Sigmoid colon (tissue), 7 donors: ENCODE measurements at places on chromosomes 12 and 14. TPM values are rescaled to one million over a fixed set of nuclear protein-coding genes. Genes with fewer than 3 reads are reported as not detected.

DNA sequence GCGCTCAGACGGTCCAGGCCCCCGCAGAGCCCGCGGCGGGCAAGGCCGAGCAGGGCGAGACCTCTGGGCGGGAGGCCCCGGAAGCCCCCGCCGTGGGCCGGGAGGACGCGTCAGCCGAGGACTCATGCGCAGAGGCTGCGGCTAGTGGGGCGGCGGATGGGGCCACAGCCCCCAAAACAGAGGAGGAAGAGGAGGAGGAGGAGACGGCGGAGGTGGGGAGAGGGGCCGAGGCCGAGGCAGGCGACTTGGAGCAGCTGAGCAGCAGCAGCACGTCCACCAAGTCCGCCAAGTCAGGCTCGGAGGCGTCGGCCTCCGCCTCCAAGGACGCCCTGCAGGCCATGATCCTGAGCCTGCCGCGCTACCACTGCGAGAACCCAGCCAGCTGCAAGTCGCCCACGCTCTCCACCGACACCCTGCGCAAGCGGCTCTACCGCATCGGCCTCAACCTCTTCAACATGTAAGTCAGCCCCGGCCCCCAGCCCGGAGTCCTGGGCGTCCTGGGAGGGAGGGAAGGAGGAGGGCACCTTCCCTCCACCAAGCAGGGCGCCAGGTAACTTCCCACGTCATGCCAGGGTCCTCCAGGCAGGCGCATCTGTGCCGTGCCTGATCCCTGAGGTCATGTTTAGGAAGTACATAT lies 72.4 kb downstream of the IQSEC3 start:
- DNase-seq = no peak

The LRRIQ1 gene
- total RNA-seq = under 0.01 TPM

- DNase-seq = no peak
Observed at GRCh38 chr12:50192908-50193307, 25.7 kb upstream of the CERS5 start.

DNA sequence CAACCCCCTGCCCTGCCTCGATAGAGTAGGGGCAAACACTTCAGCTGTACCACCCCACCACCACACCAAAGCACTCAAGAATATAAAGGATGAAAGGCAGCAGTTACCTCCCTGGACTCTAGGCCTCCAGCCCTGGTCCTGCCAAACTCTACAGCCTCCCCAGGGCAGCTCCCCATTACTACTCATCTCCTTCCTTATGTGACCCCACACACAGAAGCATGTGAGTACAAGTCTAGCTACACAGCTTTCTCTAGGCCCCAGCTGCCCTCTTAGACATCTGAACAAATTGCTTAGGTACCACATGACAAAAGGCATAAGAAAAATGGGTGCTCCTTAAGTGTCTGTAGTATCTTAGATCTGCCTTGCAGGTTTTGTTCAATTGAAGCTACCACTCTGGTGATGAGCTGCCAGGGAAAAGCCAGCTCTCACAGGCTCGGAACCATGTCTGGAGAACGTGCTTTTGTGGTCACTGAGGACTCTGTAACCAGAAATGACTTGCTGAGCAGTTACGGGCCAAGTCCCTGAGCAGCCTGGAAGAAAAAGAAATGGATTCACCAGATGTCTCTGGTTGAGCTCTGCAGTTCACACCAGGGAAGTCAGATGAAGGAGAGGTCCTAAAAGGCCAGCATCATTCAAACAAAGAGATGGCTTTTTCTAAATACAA lies 32.8 kb downstream of the FMNL3 start:
- no peak for DNase-seq

The DDX54 gene
- 39.6 TPM for total RNA-seq

- DNase-seq = no peak
Observed at GRCh38 chr14:61174987-61175386, 106.2 kb downstream of the TMEM30B start.
